Testis (tissue), 5 donors: ENCODE measurements at places on chromosomes 11 and 22. TPM values are rescaled to one million over a fixed set of nuclear protein-coding genes. Genes with fewer than 3 reads are reported as not detected.

- H3K27me3 ChIP-seq = no peaks in the 10 kb centered on the region
- no peak overlapping the region for H3K4me3 ChIP-seq
- no peak for DNase-seq
- H3K27ac ChIP-seq = no peak overlapping the region
Measured at GRCh38 chr11:4466871-4467442, 15.5 kb upstream of the OR52K1 start.

DNA sequence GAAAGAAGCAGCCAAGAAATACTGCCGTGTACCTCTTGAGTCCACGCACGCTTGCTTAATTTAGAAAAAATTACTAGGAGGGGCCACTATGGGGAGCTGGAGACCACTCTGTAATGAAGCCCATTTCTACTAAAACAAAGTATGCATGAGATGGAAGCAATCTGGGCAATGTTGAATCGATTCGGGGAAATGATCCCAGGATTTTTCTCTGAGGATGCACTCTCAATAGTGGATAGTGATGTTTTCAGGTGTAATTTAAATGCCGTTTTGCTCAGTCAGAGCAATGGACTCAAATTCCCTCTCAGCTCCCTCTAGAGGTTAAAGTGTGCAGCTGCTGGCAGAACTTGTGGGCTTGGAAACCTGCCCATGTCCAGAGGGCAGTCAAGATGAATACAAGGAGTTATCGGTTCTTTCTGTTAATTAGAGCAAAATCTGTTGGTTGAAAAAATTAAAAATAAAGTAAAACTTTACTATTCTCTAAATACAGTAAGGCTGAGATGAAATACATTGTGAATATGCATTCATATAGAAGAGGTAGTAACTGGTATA lies 64.1 kb downstream of the ME3 start:
- H3K4me1 ChIP-seq = peaks cover 11% of the 10 kb centered on the region
- H3K4me3 ChIP-seq = no peak overlapping the region
- H3K36me3 ChIP-seq = no peaks in the 10 kb centered on the region

DNA sequence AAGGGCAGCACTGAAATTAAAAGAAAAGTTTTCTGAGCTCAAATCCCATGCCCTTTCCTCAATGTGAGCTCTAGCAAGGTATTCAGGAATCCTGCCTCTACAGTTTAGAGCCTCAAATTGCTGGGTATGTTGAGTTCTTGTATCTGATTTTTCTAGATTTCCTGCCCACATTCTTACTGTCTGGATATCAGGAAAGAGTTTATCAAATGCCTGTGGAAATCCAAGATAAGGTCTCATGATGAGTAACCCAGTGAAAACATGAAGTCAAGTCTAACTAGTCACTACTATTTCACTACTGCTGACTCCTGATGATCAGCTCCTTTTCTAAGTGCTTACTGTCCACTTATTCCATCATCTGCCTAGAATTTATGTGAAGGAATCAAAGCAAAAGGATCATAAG lies 29.8 kb downstream of the LIMK2 start:
- no peaks in the 10 kb centered on the region for H3K36me3 ChIP-seq
- H3K4me1 ChIP-seq = no peaks in the 10 kb centered on the region
- H3K27me3 ChIP-seq = no peaks in the 10 kb centered on the region
- no peak for DNase-seq
- H3K4me3 ChIP-seq = no peak overlapping the region

GRCh38 chr22:30881361-30882183 lies 87.0 kb downstream of the MORC2 start:
- peaks cover 11% of the 10 kb centered on the region for H3K4me1 ChIP-seq
- DNase-seq = peak; percentile 53
- no peaks in the 10 kb centered on the region for H3K36me3 ChIP-seq
- no peak overlapping the region for H3K27ac ChIP-seq
- no peaks in the 10 kb centered on the region for H3K27me3 ChIP-seq
- H3K4me3 ChIP-seq = no peak overlapping the region

GRCh38 chr11:111623527-111624030 lies 21.3 kb downstream of the SIK2 start:
- H3K4me1 ChIP-seq = no peaks in the 10 kb centered on the region
- H3K4me3 ChIP-seq = no peak overlapping the region
- H3K36me3 ChIP-seq = no peaks in the 10 kb centered on the region
- no peak overlapping the region for H3K27ac ChIP-seq
- DNase-seq = no peak

GRCh38 chr11:69481393-69481844 lies at the start of gene LINC01488:
Gene LINC01488, plus strand, starts transcription at chr11:69481663.
- H3K27ac ChIP-seq = no peak within 1 kb of the TSS
- H3K4me3 ChIP-seq = no peak within 1 kb of the TSS
- no peaks in the 10 kb centered on the region for H3K36me3 ChIP-seq
- no peak for DNase-seq
- H3K4me1 ChIP-seq = no peaks in the 10 kb centered on the region
- no peaks in the 10 kb centered on the region for H3K27me3 ChIP-seq

GRCh38 chr22:44129619-44129976 lies 51.1 kb upstream of the PARVG start:
- no peak overlapping the region for H3K4me3 ChIP-seq
- no peaks in the 10 kb centered on the region for H3K4me1 ChIP-seq
- no peaks in the 10 kb centered on the region for H3K27me3 ChIP-seq
- no peaks in the 10 kb centered on the region for H3K36me3 ChIP-seq
- no peak overlapping the region for H3K27ac ChIP-seq
- DNase-seq = no peak

DNA sequence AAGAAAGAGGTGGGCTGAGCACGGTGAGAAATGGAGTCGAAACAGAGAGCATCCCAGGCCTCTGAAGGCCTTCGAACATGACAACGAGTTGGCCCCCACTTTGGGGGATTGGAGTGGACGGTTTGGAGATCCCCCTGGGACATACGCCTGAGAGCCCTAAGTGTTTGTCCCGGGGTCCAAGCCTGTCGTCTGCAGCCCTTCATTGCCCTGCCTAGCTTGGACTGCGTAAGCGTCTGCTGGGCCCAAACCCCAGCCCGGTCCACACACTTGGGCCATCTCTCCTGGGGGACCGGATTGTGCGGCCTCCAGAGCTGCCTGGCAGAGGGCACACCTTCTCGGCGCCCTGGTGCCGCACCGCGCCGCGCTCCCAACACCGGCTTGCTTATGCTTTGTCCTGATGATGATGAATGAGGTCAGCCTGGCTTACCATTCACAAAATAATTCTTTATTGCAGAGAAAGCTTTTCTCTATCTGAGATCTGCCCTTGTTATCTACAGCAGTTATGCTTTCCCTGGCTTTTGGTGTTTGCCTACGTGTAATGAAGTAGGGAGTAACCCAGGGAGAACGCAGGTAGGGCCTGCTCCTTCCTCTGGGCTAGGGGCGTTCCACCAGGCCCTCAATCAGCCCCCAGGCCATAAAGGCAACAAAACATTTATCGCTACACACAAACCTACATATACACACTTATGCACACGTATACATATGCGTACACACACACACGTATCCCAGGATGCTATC lies 85.9 kb upstream of the PPARA start:
- H3K27me3 ChIP-seq = no peaks in the 10 kb centered on the region
- peak; percentile 23 for DNase-seq
- peaks cover 38% of the 10 kb centered on the region for H3K4me1 ChIP-seq
- H3K4me3 ChIP-seq = no peak overlapping the region
- H3K27ac ChIP-seq = peak overlapping the region; percentile 100

GRCh38 chr11:57527056-57527631 lies 3.4 kb downstream of the TIMM10 start:
- peaks cover 13% of the 10 kb centered on the region for H3K4me1 ChIP-seq
- no peaks in the 10 kb centered on the region for H3K36me3 ChIP-seq
- no peaks in the 10 kb centered on the region for H3K27me3 ChIP-seq
- no peak overlapping the region for H3K4me3 ChIP-seq
- peak; percentile 87 for DNase-seq

The VWCE gene
- 11.1 TPM for total RNA-seq

The DLG2 gene
- total RNA-seq = 14.1 TPM
